Suppressor macrophage treated with lipopolysaccharide for 4 hours (primary cell): ENCODE measurements at places on chromosomes 3 and 15.

DNA sequence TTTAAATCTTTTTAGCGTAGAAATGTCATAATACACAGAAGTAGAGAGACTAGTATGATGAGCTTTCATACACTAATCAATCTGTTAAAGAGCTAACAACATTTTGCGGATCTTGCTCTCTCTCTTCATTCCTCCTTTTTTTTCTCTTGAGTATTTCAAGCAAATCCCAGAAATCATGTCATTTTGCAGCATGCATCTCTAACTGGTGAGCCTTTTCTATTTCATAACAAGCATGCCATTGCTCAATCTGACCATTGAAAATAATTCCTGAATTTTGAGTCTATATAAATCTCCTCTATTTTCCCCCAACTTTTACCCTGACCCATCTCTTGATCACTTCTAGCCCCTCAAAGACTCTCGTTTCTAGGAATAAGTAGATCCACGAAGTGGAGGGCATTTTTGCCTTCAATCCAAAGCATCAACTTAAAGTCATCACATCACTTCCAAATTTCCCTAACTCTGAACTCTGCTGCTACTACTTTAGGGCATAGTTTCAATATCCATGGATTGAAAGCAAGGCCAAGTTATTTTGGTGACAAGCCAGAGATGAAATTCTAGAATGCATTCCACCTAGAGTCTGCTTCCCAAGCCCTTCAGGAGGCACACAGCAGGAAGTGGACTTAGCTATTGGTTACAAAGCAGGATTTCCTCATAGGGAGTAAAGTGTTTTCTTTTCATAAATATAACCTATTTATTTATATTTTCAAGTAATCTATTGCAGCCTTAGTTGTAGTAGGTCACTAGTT, 253.5 kb upstream of the ZPLD1 start:
- DNase-seq = no peak

DNA sequence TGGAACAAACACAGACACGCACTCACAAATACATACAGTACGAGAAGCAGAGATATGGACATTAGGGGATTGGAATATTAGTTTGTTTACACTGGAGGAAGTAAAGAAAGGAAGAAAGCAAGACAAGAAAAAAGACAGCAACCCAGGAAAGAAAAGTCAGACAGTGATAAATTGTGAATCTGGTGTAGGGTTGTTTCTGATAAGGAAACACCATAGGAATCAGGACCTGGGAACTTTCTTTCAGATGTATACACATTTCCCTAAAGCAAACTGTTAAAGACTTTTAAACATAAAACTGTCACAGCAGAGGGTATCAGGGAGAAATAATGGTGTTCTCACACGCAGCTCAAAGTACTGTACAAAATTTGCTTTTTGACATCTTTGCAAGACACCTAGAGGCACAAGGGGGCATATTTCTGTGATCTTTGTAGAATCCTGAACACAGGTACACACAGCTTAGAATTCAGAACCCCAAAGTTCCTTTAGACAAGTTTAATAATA, 153.7 kb downstream of the TUSC7 start:
- no peak for DNase-seq

DNA sequence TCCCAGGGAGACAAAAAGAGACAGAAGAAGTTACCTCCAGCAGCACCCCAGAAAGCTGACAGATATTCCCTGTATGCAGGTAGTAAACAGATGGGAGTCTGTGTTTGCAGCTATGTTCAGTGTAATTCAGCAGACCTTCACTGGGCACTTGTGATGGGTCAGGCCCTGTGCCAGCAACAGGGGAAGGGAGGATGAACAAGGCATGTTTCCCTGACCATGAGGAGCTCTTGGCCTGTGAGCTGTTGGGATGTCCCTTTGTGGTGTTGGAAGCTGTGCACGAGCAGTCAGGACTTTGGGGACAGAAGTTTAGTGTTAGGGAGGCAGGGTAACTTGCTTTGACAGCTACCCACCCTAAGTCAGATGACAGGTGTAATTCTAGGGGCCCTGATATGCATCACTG, 106.0 kb upstream of the TRIM42 start:
- DNase-seq = no peak

DNA sequence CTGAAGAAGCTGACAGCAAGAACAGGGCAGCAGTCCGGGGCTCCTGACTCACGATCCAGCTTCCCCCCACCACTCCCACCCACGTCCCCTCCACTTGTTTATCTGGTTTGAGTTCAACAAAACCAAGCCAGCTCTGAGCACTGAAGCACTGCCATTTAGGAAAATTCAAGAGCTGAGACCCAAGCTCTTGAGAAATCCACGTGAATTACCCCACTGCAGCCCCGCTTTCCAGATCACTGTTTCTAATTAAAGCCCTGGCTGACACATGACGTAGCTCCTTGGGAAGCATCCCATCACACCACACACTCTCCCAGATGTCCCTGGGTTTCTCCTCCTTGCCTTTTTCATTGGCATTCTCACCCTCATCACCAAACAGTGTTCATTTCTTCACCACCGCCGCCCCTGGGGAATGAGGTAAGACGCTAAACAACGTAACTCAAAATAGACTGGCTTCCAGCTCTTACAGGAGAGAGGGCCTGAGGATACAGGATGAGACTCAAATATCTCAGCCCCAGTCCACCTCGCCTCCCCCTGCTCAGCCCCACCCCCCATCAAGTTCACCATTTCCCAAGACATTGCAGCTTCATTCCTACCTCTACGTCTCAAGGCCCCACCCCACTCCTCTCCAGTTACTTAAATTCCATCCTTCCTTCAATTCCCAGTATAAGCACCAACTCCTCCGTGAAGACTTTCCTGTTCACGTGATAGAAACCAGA, 95.4 kb downstream of the SRGAP3 start:
- no peak for DNase-seq

DNA sequence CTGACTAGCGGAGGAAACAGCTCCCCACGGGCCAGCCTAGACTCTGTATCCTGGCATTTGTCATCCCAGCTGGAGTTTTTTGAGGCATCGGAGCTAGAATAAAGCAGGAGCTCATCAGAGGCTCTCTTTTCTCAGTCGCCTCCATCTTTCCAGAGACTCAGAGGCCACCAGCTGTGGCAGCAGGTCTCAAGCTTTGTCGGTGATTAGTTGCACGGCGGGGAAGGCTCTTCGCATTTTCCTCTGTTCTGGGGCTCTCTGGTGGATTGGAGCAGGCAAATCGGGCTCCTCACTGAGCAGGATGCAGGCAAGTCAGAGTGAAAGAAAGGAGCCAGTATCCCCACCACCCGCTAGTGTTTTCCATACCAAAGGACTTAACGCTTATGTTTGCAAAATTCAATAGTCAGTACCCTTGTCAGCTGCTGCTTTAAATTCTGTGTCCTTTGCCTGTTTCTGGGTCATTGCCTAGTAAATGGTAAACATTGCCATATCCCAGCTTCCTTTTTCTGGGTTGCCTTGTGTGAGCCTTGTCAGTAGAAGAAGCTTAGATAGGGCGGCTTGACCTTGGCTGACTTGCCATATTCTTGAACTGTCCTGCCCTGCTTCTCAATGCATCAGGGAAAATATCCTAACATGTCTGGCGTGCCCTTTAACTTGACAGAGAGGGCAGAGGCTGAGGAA, 127.1 kb downstream of the PTPRG start:
- no peak for DNase-seq

- peak; percentile 12 for DNase-seq
These were observed 353.4 kb downstream of the CHST2 start for GRCh38 chr3:143472731-143473523.

DNA sequence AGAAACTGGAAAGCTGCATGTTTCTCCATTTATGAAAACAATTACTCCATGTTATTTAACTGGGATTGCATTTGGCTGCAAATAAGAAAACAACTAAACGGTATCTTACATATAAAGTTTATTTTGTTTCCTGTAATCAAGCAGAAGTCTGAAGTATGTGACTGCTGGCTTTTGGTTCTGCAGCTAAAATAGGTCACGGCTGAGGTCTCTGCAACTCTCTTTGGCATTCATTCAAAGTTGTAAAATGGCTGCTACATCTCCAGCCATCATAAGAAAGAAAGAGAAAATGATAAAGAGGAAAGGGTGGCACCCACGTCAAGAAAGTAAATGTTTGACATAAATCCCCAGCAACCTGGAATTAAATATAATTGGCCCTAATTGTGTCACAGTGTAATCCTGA, 406.1 kb downstream of the TBC1D5 start:
- DNase-seq = no peak

DNA sequence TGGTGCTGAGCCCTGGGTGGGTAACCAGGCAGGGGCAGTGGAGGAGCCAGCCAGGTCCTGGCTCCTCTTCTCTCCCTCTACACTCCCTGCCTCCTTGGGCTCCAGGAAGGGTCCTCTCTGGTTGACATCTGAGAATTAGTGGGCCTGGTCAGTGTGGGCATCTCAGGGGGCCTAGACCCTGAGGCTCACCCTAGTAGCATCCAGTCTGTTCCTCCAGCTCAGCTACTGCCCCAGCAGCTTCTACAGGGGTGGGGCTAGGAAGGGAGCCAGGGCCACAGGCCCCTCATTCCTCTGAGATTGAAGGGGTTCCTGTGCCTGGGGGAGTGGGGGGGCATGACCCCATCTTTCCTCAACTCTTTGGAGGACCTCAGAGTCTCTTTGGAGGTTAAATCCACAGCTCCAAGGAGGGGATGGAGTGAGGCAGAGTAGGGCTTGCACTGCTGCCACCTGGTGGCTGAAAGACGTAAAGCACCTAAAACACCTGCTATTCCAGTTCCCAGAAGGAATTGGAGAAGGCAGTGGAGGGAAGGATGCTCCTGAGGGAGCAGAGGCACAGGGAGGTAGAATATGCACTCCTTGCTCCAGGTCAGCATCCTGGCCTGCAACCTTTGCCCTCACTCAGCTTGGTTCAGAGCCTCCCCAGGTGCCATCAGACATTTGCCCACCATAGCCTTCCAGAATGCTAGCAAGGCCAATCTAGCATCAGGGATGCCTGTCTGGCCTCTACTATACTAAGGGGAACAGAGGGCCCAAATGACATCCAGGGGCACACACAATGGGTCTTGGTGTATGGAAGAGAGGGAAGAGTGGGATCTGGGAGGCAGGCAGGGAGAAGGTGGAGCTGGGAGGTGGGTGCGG, 25.1 kb downstream of the C3orf18 start:
- DNase-seq = peak; percentile 74
